ENCODE measurements at places on chromosomes 7 and 10.
A peak's percentile ranks its signal among the peaks of the same experiment; 100 is the strongest.

GRCh38 chr10:70847659-70848360, 32.1 kb downstream of the SGPL1 start:
- no peak for DNase-seq

GRCh38 chr10:11483201-11484148, 128.0 kb downstream of the USP6NL start:
- no peak for DNase-seq

- DNase-seq: no peak
Observed at GRCh38 chr10:101357958-101358357, 4.0 kb downstream of the BTRC start.

GRCh38 chr7:157002819-157003421, 7.5 kb downstream of the MNX1 start:
- peak; percentile 43 for DNase-seq

GRCh38 chr7:116329686-116330503, 119.6 kb downstream of the TES start:
- DNase-seq: no peak

DNA sequence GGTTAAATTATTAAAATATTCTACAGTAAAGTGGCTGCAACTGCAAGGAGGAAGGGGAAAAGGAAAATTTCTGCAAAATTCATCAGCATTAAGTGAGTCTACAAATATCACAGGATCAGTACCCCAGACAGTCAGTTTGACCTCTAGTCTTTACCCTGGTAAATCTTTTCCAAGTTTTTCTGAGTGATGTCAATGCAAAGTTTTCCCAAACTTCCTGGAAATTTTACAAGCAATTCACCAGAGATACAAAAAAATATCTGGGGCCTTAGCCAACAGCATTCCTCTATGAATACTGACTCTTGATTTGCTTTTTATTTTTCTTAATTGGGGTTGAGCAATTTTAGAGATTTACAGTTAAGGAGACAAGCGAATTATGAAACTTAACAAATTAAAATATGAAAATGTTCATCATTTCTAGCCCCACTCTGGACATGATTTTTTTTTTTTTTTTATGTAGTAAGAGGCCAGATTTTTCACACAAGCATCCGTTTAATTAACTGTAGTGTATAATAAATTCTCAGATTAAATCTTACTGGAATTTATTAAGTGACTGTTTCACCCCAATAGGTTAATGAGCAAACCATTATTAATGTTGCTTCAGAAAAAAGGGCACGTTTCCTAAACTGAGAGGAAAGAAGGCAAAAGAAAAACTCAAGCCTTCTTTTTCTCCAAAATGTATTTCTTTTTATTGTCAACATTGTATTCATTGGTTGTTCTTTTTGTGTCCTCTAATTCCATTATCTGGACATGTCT, 539.5 kb upstream of the FZD8 start:
- DNase-seq: no peak
